Stimulated activated CD4-positive, alpha-beta T cell treated with anti-CD3 and anti-CD28 coated beads, Interleukin-1b, Interleukin-23, amount 100 ng/mL, for 48 hours (primary cell): ENCODE measurements at places on chromosomes 7 and 10.

DNA sequence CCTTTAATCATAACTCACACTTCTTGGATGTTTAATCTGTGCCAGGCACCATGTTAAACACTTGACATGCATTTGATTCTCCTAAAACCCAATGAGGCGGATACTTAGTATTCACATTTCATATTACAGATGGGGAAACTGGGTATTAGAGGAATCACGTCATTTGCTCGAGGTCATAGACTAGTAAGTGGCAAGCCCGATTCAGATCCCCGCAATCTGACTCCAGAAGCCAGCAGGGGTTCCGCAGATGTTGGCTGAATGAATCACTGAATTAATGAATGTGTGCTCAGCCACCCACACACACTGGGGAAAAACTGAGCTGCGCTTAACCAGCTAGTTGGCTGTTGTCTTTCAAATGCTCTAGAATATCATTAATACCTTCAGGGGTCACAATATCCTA is 22.5 kb upstream of the ENO4 start:
- DNase-seq = no peak

GRCh38 chr7:43461349-43462024 is 121.4 kb upstream of the STK17A start:
- DNase-seq = no peak

DNA sequence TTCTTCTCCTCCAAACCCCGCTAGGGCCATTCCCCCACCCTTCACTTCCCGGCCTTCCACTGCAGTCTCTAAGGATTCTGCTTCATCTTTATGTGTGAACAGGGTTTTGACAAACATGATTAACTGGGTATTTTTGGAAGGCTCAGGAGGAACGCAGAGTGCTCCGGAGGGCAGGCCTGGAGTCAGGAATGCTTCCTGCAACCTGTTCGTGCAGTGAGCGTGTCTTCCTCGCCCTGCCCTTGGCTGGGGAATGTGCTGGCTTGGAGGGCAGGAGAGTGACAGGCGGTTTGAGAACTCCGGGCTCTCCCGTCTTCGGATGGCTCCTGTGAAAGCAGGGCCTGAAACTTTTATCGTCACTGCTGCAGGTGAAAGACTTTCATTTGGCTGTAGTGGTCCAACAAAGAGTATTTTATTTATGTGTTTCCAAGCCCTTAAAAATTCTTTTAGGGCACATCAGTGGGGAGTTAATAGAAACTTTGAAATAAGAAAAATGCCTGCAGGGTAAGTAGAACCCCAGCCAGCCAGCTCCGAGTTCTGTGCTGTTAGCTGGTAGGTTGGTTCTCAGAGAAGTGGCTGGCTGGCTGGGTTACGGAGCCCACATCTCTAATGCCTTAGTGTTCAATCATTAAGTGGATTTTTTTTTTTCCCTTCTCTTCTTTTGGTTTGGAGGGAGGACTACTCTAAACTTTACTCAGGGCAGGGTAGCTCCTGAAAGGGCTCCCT is 51.0 kb downstream of the TCF7L2 start:
- DNase-seq = no peak

DNA sequence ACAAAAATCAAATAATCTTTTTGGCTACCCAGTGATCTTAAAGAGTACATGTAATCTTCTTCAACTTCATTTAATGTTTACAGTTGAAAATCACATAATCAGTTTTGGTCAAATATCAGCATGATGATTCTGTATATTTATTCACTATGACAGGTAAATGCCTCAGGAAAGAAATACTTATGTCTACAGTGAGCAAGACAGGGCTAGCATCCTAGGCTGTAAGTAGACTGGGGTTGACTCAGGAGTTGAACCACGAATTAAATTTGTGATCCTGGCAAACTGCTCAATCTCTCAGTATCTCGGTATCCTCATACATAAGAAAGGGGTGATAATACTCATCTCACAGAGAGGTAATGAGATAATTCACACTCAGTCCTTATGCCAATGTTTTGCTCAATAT is 71.8 kb downstream of the SEMA3D start:
- DNase-seq = no peak

GRCh38 chr7:116492654-116493109 is 6.9 kb upstream of the CAV2 start:
- no peak for DNase-seq

- no peak for DNase-seq
These were observed 117.8 kb downstream of the DYNC2I1 start for GRCh38 chr7:158973941-158974785.

DNA sequence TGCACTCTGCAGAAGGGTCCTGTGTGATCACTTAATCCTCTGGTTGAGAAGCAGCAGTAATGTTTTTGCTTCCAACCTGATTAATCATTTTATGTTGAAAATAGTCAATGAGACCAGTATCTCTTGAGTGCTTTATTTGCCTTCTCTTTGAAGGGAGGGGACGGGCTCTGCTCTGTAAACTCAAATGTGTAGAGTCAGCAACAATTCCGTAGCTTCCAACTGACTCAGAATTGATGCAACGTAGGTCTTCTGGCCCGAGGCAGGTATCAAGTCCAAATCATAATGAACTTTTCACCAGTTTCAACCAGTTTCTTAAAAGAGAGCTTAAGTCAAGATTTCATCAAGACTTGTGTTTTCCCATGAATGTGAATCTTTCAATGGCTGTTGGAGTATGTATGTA is 26.3 kb downstream of the GUSB start:
- no peak for DNase-seq

DNA sequence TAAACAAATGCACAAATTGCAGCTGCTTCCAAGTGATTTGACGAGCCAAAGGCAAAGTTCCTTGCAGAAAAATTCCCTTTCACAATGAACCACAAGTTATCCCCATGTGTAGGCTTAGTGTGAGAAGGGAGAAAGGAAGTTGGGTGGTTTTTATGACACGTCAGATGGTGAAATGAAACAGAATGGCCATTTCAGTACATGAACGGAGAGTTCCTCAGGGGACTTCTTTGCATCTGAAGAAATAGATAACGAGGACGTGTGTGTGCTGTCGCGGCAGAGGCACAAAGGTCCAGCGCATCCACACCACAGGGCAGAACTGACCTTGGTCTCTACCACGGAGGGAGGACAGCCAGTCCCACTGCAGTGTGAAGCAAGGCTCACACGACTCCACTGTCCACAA is 135.9 kb downstream of the PAXIP1 start:
- DNase-seq = no peak

DNA sequence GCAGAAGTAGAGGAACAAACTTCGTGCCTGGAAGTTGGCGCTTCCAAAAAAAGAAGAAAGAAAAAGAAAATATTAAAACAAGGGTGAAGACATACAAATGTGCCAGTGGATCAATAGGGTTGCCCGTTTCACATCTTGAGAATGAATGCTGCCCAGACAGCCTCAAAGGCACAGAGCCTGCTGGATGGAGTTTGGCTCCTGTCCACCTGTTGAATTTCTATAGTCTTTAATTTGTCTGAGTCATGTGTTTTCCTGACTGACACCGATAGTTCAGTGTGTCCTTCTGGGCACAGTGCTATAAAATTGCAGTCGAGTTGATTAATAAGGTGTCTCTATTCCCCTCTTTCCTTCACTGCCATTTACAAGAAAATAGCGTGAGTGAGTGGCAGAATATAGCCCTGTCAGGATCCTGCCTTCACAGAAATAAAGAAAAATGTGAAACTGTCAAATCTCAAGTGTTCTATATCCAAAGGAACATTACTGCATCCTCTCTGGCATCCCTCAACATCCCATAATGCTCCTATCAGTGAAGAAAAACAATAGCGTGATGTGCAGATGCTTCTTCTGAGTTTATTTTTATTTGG is 471.3 kb upstream of the AUTS2 start:
- no peak for DNase-seq

- DNase-seq = no peak
These were observed 203.0 kb upstream of the KLF14 start for GRCh38 chr7:130937016-130937415.

DNA sequence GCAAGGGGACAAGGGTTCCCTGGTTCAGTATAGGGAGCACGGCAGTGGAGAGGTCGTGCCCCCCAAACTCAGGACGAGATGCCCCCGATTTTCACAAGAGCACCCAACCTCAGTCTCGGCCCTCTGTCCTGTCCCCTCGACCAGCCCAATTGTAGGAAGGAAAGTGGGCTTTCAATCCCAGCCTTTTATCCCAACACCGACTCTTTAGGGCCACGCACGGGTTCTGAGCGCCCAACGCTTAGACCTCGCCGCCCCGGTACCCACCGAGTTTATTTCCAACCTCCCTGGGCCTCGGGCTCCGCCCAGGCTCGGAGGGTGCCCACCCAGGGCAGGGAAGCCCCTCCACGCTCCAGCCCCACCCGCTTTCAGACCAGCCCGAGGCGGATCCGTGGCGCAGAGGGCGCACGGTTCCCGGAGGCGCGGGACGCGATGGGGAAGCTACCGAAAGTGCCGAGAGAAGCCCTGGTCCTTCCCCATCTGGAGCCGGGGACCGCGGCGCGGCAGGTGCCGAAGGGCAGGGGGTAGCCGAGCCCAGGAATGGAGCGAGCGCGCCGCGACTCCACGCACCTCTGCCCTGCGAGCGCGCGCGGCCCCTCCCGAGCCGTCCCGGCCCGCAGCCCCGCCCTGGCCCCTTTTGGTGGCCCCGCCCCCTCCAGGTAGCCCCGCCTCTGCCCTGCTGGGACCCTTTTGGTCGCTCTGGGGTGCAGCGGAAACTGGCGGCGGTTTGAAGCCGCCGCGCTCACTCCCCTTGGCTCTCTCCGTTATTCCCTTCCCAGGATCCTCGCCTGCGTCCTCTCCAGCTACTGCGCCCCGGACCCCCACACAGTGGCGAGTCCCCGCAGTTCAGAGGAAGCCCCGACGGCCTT is 20.4 kb downstream of the GRID2IP start:
- peak; percentile 45 for DNase-seq

DNA sequence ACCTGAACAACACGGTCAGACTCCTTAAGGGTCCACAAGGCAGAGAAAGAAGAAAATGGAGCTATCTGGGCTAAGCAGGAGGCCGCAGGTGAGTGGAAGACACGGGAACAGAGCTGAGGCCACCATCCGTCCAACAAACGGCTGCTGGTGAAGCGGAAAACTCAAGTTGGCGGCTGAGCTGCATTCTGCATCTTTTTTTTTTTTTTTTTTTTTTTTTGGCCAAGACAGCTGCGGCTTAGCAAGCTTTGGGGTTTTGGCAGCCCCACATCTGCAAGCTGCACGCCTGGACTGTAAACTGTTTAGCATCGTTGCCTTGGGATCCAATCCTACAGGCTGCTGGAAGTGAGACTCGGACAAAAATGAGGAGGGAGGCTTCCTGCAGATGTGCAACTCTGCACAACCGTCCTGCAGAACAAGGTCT is 37.4 kb downstream of the RGS10 start:
- no peak for DNase-seq

- DNase-seq = no peak
These were observed 166.2 kb upstream of the ASAH2 start for GRCh38 chr10:50417486-50417885.
